ENCODE measurements at places on chromosomes 11 and 22.

DNA sequence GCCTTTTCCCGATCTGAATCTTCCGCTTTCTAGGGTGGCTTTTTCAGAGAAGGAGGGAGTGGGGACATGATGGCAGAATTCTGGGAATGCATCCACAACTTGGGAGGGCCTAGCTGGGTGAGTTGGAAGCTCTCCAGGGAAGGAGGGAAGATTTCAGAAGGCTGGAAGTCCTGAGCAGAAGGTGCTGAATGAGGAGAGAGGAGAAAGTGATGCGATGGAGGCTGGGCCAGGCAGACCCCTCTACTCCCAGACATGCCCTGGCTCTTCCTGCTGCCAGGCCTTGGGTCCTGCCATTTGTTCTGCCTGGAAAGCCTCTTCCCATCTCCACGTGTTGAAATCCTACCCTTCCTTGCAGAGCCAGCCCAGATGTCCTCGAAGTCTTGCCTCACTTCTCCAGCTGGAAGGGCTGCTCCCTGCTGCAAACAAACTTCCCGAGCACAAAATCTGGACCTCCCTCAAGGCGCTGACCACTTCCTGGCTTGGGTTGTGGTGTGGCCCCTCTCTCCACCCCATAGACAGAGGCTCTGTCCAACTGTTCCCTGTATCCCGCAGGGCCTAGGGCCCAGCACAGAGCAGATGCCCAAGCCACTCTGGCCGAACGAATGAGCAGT lies 16.8 kb downstream of the LRRC32 start:
- no peak for DNase-seq

GRCh38 chr11:9280655-9281301 lies 15.6 kb upstream of the DENND5A start:
- DNase-seq: peak; percentile 47

DNA sequence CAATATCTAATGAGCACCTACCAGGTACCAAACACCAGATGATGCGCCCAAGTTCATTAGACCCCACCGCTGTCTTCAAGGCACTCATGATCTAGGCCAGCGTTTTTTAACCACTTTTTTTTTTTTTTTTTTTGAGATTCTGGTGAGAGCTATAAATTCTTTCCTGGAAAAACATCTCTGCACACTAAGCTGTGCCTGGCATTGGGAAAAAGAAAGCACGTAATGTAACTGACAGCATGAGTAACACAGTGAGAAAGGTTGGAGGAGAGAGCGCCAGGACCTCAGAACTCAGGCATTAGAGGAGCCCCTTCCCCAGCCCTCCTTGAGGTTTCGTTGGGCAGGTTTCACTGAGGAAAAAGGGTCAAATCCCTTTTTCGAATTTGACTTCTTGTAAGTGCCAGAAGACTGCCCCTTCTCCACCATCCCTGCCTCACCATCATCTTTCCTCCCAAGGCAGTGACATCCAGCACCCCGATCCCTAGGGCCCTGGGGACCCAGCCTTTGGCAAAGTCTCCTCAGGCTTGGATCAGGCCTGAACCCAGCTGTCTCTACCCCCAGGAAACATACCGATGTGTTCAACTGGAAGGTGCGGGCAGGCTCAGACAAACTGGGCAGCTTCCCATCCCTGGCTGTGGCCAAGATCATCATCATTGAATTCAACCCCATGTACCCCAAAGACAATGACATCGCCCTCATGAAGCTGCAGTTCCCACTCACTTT lies 26.1 kb upstream of the SMIM35 start:
- no peak for DNase-seq

GRCh38 chr11:34274712-34275398 lies 83.0 kb downstream of the ABTB2 start:
- DNase-seq: no peak
